ENCODE measurements at places on chromosomes 7 and 10. TPM values are rescaled to one million over a fixed set of nuclear protein-coding genes. Genes with fewer than 3 reads are reported as not detected.

DNA sequence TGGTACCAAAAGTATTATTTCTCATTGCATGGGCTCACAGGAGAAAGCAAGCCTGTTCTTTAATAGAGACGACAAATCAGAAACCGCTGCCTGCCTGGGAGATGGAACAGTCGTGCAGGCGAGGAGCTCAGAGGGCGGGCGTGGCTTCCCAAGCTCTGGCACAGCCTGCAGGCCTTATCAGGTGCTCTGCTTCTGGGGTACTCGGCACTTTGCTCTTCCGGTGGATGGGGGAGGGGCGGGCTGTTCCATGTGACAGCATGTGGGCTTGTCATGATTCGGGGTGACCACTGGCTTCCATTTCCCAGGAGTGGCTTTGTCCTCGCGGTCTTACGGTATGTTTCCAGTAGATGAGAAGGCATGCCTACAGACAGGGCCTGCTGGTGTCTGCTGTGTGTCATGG, 228.6 kb downstream of the MGMT start:
- no peak for DNase-seq

DNA sequence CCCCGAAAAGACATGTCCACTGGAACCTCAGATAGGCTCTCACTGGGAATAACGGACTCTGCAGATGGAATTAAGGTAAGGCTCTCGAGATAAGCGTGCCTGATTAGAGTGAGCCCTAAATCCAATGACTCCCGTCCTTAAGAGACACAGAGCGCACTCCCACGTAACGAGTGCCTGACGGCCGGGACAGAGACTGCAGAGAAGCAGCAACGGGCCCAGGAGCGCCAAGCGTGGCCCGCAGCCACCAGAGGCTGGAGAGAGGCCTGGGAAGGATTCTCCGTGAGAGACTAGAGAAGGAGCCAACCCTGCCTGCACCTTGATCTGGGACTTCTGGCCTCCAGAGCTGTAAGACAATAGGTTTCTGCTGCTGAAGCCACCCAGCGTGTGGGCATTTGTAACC, 20.0 kb upstream of the TNRC18 start:
- DNase-seq, result no peak

Gene TMEM130
- total RNA-seq, result 0.28 TPM

- peak; percentile 52 for DNase-seq
Observed at GRCh38 chr10:59625721-59626522, 83.7 kb downstream of the SLC16A9 start.

DNA sequence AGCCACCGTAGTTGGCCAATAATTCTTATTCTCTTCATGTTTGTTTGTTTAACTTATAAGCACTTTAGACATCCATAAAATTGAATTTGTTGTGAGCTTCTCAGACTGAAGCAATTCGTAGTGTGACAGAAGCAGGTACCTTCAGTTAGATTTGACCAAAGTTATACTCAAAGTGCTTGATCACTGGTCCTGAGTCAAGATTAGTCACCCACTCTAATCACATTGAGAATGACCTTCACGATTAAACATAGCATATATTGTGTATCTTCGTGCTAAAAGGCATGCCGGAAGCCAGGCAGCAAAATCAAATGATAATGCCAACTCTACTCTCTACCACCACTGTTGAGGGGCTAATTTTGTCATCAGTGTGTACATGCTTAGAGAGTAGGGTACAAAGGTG, 763.7 kb upstream of the MBL2 start:
- no peak for DNase-seq

DNA sequence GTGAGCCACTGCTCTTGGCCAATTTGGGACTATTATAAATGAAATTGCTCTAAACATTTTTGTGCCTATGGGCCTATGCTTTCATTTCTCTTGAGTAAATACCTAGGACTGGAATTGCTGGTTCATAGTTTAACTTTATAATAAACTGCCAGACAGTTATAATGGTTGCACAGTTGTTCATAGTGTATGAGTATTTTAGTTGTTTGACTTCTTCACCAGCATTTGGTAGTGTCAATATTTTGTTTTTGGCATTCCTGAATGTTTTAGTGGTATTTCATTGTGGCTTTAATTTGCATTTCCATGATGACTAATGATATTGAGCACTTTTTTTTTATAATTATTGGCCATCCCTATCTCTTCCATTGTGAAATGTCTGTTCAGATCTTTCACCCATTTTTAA, 29.5 kb downstream of the PLEKHA8 start:
- DNase-seq, result no peak

- no peak for DNase-seq
Observed at GRCh38 chr10:114538181-114538906, 119.7 kb downstream of the ABLIM1 start.

- no peak for DNase-seq
Observed at GRCh38 chr10:115882021-115882420, 391.0 kb downstream of the GFRA1 start.

Gene ANKRD1
- 0.27 TPM for total RNA-seq

DNA sequence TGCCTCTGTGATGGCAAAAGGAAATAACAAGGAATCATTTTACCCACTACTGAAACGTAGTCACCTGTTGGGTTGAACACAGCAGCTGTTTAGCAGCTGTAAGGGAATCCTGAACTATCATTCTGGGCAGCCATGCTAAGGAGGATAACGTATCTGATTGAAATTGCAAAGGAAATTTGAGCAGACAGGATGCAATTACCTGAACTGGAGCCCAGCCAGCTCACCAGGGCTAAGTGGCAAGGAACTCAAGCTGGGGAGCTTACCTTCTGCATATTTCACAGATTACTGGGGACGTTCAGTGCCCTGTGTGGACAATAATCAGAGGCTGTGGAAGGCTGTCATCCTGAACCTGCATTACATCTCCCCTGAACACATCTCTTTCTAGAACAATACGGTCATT, 650.5 kb downstream of the SORCS3 start:
- no peak for DNase-seq

DNA sequence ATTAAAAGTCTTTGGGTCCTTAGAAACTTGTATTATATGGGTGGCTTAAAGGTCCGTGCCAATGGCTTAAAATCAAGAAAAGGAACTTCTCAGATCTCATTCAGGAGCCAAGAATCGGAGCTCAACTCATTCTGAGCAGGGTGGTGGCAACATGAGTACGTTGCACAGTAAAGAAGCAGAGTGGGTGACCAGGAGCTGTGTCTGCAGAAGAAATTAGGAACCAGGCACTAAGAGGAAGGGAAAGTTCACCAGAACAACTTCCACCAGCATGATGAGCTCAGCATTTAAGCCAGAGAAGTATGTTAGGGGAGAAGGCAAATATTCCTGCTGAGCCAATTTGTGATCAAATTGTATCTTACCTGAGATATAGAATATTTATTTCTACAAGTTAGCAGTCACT, 236.0 kb upstream of the NRP1 start:
- no peak for DNase-seq

Gene SPDYE1
- not detected for total RNA-seq

- DNase-seq, result no peak
Observed at GRCh38 chr7:158809596-158809995, 19.7 kb downstream of the ESYT2 start.

GRCh38 chr7:43377196-43377960, 205.5 kb upstream of the STK17A start:
- DNase-seq, result no peak

DNA sequence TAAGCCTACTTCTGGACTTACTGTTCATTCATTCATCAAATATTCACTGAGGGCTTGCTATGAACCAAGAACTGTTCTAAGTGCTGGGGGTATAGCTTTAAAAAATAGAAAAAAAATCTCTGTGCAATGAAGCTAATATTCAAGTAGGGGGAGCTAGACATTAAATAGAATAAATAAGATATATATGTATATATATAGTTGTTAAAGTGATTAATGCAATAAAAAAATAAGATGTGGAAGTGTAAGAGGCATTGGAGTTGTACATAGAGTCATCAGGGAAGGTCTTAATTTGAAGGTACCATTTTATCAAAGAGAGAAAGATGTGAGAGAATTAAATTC, 181.2 kb upstream of the AGR3 start:
- DNase-seq, result no peak

GRCh38 chr7:151642746-151643145, 123.1 kb upstream of the RHEB start:
- DNase-seq, result no peak

Gene NOS3
- 5.0 TPM for total RNA-seq

DNA sequence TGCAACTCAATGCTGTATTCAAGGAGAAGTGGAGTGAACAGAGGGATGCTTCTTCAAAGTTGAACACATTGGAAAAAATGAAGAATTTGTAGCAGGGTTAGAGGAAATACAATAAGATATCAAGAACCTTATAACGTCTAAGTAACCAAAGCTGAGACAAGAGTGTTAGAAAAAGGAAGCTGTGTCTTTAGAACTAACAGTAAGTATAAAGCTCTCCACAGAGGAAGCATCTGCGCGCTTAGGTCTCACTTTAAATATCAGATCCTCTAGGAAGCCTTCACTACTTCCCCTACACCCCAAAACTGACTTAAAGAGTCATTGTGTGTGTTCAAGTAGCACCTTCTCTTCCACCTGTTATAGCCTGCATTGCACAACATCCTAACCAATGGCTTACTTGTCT, 43.0 kb downstream of the CH25H start:
- no peak for DNase-seq

DNA sequence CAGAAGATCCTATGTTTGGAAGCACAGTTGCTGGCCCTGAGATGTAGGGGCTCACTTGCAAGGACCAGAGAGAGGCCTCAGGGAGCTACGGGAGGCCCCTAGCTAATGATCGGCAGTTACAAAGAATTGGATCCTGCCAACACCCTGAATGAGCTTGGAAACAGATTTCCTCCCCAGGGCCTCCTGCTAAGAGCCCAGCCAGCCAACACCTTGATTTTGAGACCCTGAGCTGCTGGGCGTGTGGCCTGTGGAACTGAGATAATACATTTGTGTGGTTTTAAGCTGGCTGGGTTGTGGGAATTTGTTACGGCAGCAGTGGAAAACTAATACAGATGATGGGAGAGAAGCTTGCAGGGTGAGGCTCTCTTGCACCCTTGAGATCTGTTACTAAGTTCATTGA, 3.9 kb downstream of the DOCK1 start:
- DNase-seq, result no peak

- no peak for DNase-seq
Observed at GRCh38 chr7:138030679-138031351, 28.9 kb upstream of the CREB3L2 start.

DNA sequence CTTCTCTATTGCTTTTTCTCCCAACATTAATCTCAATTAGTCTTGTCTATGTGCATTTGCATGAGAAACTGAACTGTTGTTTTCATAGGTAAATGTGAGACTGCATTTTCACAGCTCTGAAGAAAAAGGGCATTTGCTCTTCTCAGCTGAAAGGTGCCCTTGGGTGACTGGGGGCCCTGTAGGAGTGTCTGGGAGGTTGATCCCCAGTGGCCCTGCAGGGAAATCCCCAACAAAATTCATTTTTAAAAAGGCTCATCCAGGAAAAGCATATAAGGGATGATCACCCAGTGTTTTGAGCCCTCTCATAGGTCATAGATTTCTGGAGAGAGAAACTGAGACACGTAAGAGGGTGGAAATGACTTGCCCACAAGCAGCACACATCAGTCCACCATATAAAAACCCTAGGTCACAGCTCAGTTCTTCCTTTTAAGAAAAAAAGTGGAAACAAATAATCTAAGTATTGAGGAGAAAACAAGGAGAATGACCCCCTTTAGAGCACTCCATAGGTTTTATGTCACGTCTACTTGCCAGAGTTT, 190.3 kb upstream of the AHR start:
- DNase-seq, result no peak

GRCh38 chr10:110841767-110842267, 29.9 kb upstream of the PDCD4 start:
- no peak for DNase-seq

DNA sequence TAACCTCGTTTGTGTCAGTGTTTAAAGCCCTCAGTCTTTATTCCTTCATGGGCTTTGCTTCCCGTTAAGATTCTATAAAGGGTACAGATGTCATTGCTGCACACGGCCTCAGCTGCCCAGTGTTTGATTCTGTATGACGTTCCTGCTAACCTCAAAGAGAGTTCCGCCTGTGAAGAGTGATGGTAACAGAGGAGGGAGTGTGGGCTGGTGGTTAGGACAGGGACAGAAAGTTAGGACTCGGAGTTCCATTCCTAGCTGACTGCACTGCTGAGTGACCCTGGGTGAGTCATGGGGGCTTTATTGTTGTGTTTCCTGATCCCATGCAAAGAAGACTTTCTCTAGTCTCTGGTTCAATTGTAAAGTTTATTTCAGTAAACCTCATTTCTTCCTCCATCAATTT, 227.1 kb downstream of the DYNC1I1 start:
- DNase-seq, result no peak

Gene STX1A
- 6.4 TPM for total RNA-seq

Gene LIPM
- total RNA-seq, result not detected

DNA sequence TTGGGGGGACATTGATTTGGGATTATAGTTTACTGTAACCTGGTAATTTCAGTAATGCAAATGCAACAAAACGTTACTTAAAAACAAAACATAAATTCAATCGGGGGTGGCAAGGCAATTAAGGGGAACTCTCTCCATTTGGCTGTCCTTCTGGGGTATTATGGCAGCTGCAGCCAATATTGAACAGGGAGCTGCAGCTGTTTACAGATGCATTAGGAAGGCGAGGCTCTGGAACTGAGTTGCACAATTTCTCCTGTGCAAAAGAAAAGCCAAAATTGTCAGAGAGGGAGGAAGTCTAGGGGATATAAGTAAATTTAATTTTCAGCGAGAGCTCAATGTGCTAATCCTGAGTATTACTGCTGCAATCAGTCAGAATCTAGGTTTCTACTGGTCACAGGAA, 36.1 kb downstream of the NEUROD6 start:
- no peak for DNase-seq

Gene CAMK1D
- total RNA-seq, result 1.8 TPM

GRCh38 chr7:36615852-36616540, 108.3 kb downstream of the AOAH start:
- no peak for DNase-seq

GRCh38 chr7:42198974-42199668, 37.9 kb downstream of the GLI3 start:
- DNase-seq, result no peak

DNA sequence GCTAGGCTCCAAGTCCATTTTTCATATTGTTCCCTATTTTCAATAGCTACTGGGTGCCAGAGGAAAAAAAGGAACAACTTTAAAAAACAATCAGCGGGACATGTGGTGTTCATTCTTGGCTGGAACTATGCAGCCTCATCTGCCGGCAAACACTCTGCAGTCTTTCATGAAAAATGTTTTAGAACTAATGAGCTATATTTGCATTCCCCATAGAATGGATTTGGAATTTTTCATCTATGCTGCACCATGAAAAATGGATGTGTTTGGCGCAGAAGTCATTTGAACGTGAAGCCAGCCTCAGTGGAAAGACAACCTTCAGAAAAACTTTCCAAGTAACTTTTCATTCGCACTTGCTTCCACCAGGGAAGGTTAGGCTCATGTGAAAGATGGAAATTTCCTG, 270.5 kb downstream of the SKAP2 start:
- DNase-seq, result no peak

- no peak for DNase-seq
Observed at GRCh38 chr10:1266033-1266802, 210.0 kb downstream of the WDR37 start.

Gene OPALIN
- total RNA-seq, result not detected

Gene CTTNBP2
- total RNA-seq, result 10.0 TPM

Gene GIMAP7
- 6.1 TPM for total RNA-seq

Gene FAM131B
- total RNA-seq, result 0.34 TPM

Gene TES
- 11.7 TPM for total RNA-seq

Gene PRTFDC1
- 14.6 TPM for total RNA-seq

Gene MMD2
- total RNA-seq, result not detected

GRCh38 chr7:13745530-13745929, 243.9 kb downstream of the ETV1 start:
- DNase-seq, result no peak

- no peak for DNase-seq
Observed at GRCh38 chr10:90096196-90096595, 394.8 kb downstream of the KIF20B start.

GRCh38 chr10:26326851-26327250, 110.3 kb downstream of the GAD2 start:
- no peak for DNase-seq

Gene FFAR4
- total RNA-seq, result not detected
